Mesenchymal stem cell (in vitro differentiated cells and primary cell): ENCODE measurements at places on chromosomes 12 and 14.

DNA sequence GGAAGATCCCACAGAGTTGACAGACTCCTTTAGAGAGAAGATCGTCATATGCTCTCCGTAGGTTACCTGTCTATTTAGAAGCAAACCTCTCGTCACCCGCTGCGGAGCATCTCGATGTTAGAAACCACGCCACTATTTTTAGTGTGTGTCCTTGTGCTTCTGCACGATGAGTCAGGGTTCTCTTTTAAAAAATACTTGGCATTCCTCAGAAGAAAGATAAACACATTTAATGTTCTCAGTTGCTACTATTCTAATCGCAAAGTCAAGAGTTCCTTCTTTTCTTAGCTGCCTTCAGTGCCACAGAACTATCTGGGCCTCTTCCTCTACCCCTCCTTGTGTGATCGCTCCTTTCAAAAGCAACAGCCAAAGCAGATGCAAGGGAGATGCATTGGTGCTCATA lies 192.4 kb downstream of the PELI2 start:
- H3K27me3 ChIP-seq, result no peaks in the 10 kb centered on the region
- peaks cover 4% of the 10 kb centered on the region for H3K4me1 ChIP-seq
- no peak overlapping the region for H3K4me3 ChIP-seq
- peak overlapping the region; percentile 31 for H3K27ac ChIP-seq
- no peaks in the 10 kb centered on the region for H3K36me3 ChIP-seq

DNA sequence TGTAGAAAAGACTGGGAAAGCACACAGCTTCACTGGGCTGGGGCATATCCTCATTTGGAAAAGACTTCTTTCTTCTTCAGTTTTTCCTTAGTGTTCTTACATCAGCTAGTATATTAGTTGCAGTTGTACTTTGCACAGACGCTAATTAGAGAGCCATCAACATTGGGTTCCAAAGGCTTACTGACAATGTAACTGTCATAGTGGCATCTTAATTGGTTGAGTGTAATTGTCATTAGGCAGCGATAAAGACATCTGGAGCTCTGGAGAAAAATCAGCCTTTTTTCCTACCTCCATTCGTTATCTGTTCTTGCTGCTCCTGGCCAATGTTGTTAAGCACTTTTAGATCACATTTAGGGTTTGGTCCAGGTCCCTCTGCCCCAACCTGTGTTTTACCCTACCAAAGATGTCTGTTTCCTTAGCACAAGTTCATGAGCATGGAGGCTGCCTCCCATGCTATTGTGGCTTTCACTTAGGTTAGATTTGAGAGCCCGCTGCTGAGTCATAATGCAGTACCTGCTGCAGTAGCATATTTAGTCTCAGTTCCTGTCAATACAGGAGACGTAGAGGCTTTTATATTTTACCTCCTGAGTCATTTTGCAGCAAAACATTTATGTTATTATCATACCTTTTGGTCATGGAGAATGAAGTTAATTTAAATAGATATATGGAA lies 49.2 kb downstream of the FBXW8 start:
- H3K4me3 ChIP-seq, result no peak overlapping the region
- no peak overlapping the region for H3K27ac ChIP-seq
- no peak for DNase-seq
- H3K27me3 ChIP-seq, result no peaks in the 10 kb centered on the region
- H3K4me1 ChIP-seq, result peaks cover 4% of the 10 kb centered on the region

DNA sequence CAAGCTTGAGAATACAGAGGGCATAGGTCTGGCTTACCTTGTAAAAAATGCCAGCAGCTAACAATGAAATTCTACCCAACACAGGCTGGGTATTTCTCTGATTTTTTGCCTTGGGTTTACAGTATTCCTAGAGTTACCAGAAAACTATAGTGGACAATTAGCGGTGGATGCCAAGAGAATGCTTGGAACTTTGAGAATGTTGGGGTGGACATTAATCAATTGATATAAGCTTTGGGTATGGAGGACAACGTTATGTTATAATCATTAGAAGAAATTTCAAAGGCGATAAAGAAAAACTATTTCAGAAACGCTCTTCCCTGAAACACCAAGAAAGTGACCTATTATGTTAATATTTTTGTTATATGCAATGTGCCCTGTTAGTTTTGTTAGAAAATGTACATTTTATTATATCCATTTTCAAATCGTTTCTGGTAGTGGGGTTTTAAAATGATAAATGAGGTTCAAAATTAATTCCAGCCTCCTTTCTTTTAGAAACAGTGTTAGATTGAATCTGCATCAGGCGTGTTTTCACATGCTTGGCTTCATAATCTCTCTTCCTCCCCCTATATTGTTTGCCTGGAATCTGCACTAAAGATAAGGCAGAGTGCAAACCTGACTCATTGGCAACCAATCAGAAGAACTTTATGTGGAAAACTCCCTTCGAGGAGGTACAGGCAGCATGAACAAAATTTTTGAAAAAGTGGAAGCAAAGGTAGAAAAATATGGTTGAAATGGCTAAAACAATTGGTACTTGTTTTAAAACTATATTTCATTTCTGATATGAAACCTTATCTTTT lies 1.4 kb upstream of the PTPRQ start:
- H3K27me3 ChIP-seq, result no peaks in the 10 kb centered on the region
- no peaks in the 10 kb centered on the region for H3K36me3 ChIP-seq
- DNase-seq, result no peak
- H3K4me3 ChIP-seq, result no peak overlapping the region

- no peak overlapping the region for H3K27ac ChIP-seq
- peaks cover 31% of the 10 kb centered on the region for H3K36me3 ChIP-seq
- peaks cover 3% of the 10 kb centered on the region for H3K4me1 ChIP-seq
- no peaks in the 10 kb centered on the region for H3K27me3 ChIP-seq
- H3K4me3 ChIP-seq, result peak overlapping the region; percentile 11
- no peak for DNase-seq
These were observed 220.3 kb downstream of the FBXL14 start for GRCh38 chr12:1373901-1374735.

- DNase-seq, result no peak
- H3K4me1 ChIP-seq, result peaks cover 5% of the 10 kb centered on the region
- H3K36me3 ChIP-seq, result peaks cover 18% of the 10 kb centered on the region
- H3K4me3 ChIP-seq, result no peak overlapping the region
- peaks cover 28% of the 10 kb centered on the region for H3K27me3 ChIP-seq
- no peak overlapping the region for H3K27ac ChIP-seq
These were observed 1.6 kb upstream of the C1S start for GRCh38 chr12:7058850-7059395.

DNA sequence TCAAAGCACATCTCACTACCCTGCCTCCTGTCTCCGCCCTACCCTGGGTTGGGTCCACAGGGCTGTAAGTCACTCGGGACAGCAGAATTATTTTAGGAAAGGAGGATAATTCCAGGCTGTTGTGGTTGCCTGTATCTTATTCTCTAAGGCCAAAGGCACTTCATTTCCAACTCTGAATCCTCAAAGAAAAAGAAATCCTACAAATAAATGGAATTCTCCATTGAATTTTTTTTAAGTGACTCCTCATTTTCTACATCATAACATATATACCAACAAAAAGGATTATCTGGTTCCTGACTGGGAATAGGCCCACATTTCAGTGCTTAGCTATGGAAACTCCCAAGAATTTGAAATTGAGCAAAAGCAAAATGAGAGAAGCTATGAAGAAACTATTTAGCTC lies 186.4 kb downstream of the ITPR2 start:
- H3K27ac ChIP-seq, result no peak overlapping the region
- no peak overlapping the region for H3K4me3 ChIP-seq
- peaks cover 12% of the 10 kb centered on the region for H3K4me1 ChIP-seq
- no peak for DNase-seq
- H3K27me3 ChIP-seq, result no peaks in the 10 kb centered on the region

DNA sequence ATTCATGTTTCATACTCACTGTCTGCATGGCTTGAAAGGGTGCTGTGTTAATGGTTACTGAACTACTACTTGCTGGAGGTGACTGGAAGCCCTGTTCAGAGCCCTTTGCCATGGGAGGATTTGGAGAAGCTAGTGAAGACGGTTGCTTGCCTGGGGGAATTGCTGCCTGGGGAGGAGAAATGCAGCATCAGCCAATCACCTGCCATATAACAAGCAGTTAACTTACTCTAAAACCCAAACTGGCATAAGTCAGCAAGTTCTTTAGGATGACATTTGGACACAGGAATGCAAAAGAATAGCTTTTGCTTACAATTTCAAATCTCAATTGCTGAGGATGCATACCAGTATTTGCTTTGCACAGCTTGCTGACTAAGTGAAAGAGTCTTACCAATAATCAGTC lies 23.4 kb upstream of the IPO8 start:
- no peaks in the 10 kb centered on the region for H3K27me3 ChIP-seq
- H3K27ac ChIP-seq, result peak overlapping the region; percentile 81

GRCh38 chr12:68349220-68349621 lies 17.1 kb upstream of the MDM1 start:
- H3K27ac ChIP-seq, result no peak overlapping the region
- DNase-seq, result no peak
- H3K4me3 ChIP-seq, result no peak overlapping the region

- H3K27ac ChIP-seq, result no peak overlapping the region
- no peaks in the 10 kb centered on the region for H3K4me1 ChIP-seq
- no peak overlapping the region for H3K4me3 ChIP-seq
- no peak for DNase-seq
These were observed 132.8 kb downstream of the VRK1 start for GRCh38 chr14:96929950-96930349.

DNA sequence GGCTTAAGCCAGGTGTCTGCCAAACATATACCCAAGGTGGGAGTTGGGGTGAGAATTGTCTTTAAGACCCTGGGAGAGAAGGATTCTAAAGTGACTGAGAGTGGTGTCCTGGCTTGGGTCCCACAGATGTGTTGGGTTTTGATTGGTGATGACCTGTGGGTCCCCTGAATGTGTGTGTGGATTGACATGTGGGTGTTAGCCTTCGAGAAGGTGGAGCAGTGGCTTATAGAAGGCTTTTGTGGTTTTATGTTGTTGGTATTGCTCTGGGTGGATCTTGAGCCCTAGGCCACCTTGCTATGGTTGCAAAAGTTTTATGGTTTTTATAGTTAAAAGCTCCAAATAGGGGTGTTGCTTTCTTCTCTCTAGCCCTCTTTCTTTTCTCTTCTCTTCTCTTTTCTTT lies 29.7 kb downstream of the PLEKHG3 start:
- H3K36me3 ChIP-seq, result no peaks in the 10 kb centered on the region
- no peak overlapping the region for H3K27ac ChIP-seq
- no peak overlapping the region for H3K4me3 ChIP-seq
- H3K4me1 ChIP-seq, result peaks cover 38% of the 10 kb centered on the region
- H3K27me3 ChIP-seq, result no peaks in the 10 kb centered on the region
- DNase-seq, result no peak

GRCh38 chr12:108592033-108592909 lies 5.6 kb downstream of the TMEM119 start:
- no peaks in the 10 kb centered on the region for H3K36me3 ChIP-seq
- H3K4me3 ChIP-seq, result no peak overlapping the region
- H3K4me1 ChIP-seq, result peaks cover 18% of the 10 kb centered on the region
- no peak overlapping the region for H3K27ac ChIP-seq
- no peaks in the 10 kb centered on the region for H3K27me3 ChIP-seq

- peak overlapping the region; percentile 96 for H3K4me3 ChIP-seq
- peak; percentile 77 for DNase-seq
- H3K27ac ChIP-seq, result peak overlapping the region; percentile 84
- H3K27me3 ChIP-seq, result no peaks in the 10 kb centered on the region
- H3K4me1 ChIP-seq, result peaks cover 3% of the 10 kb centered on the region
These were observed 920 bp downstream of the CDK17 start for GRCh38 chr12:96399120-96399918.

DNA sequence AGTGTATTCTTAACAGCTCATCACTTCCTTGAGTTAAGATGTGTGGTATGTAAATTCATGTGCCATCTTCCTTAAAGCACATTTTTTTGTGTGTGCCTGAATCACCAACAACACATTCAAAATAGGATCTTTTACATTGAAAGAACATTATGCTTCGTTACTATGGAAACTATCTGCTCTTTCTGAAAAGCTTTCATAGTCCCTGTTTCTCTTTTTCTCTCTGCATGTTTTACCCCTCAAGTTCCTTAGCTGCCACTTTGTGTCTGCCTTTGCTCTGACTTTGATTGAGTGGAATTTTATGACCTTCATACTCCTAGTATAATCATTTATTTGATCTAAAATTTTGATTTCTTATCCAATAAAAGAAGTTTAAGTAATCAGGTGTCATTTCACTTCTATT lies 880.3 kb upstream of the FOXG1 start:
- no peak overlapping the region for H3K4me3 ChIP-seq
- DNase-seq, result no peak
- H3K27ac ChIP-seq, result no peak overlapping the region
- no peaks in the 10 kb centered on the region for H3K36me3 ChIP-seq
- no peaks in the 10 kb centered on the region for H3K27me3 ChIP-seq

DNA sequence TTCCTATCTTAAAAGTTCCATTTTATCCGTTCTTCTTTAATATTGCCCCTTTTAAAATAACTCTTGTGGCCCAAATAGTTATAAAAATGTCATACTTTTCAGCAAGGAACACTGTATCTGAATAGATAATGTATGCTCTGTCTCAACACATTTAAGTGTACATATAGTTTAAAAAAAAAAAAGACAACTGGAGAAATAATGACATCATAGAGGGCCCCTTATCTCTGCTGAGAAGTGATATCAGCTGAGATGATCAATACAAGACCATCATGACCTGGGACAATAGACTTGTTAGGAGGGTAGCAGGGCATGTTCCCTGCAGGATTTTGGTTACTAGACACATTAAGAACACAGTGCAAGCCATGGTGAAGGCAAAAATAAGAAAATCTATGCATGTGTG lies 77.5 kb downstream of the PEBP1 start:
- H3K4me3 ChIP-seq, result no peak overlapping the region
- no peaks in the 10 kb centered on the region for H3K27me3 ChIP-seq
- no peak for DNase-seq
- no peak overlapping the region for H3K27ac ChIP-seq
- no peaks in the 10 kb centered on the region for H3K4me1 ChIP-seq

- peaks cover 14% of the 10 kb centered on the region for H3K4me1 ChIP-seq
- no peaks in the 10 kb centered on the region for H3K27me3 ChIP-seq
- H3K27ac ChIP-seq, result no peak overlapping the region
These were observed 23.7 kb downstream of the NINJ2 start for GRCh38 chr12:639566-639965.

GRCh38 chr12:65656891-65657351 lies 167.4 kb upstream of the HMGA2 start:
- H3K27ac ChIP-seq, result peak overlapping the region; percentile 98
- DNase-seq, result peak; percentile 94
- H3K4me1 ChIP-seq, result peaks cover 2% of the 10 kb centered on the region
- no peaks in the 10 kb centered on the region for H3K27me3 ChIP-seq
- H3K4me3 ChIP-seq, result no peak overlapping the region
- H3K36me3 ChIP-seq, result no peaks in the 10 kb centered on the region

GRCh38 chr12:109178532-109178931 lies 62.1 kb downstream of the ACACB start:
- no peak for DNase-seq
- H3K36me3 ChIP-seq, result peaks cover 31% of the 10 kb centered on the region
- no peaks in the 10 kb centered on the region for H3K27me3 ChIP-seq
- no peaks in the 10 kb centered on the region for H3K4me1 ChIP-seq

GRCh38 chr12:92035477-92035876 lies 110.2 kb downstream of the BTG1 start:
- peaks cover 2% of the 10 kb centered on the region for H3K4me1 ChIP-seq
- H3K36me3 ChIP-seq, result no peaks in the 10 kb centered on the region
- no peaks in the 10 kb centered on the region for H3K27me3 ChIP-seq
- DNase-seq, result no peak
- H3K27ac ChIP-seq, result no peak overlapping the region
